Stimulated activated CD8-positive, alpha-beta memory T cell treated with anti-CD3 and anti-CD28 coated beads, Interleukin-2, amount 100 ng/mL, for 1 hour (primary cell): ENCODE measurements at places on chromosomes 11 and 22.

GRCh38 chr11:22169833-22170232, 23.1 kb upstream of the ANO5 start:
- no peak for DNase-seq

- no peak for DNase-seq
Measured at GRCh38 chr11:119418759-119419158, 4.2 kb downstream of the THY1 start.

GRCh38 chr11:61141601-61142028, 19.6 kb downstream of the VPS37C start:
- no peak for DNase-seq

- DNase-seq, result no peak
Measured at GRCh38 chr11:42901084-42901483, 410.7 kb upstream of the API5 start.

- no peak for DNase-seq
Measured at GRCh38 chr11:65934014-65934413, 11.3 kb upstream of the TSGA10IP start.

DNA sequence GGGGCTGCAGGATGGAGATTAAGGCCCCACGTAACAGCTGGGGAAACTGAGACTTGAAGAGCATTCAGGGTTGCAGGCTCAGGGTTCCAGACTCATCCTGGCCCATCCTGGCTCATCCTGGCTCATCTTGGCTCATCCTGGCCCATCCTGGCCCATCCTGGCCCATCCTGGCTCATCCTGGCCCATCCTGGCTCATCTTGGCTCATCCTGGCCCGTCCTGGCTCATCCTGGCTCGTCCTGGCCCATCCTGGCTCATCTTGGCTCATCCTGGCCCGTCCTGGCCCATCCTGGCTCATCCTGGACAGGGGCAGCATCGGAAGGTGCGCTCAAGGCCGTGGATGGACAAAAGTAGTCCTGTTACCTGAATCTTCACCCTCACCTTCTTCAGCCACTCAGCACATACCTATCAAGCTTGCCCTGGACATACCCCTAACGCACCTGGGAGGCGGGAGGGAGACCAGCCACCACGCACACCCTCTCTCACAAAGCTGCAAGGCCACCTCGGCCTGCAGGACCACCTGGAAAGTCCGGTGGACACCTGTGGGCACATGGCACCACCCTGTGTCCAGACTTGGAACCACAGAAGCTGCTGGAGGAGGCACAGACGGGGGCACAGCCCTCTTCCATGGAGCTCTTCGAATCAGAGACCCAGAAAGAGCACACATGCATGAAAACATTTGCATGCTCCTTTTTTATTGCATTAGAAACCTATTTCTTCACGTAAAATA, 20.3 kb upstream of the NLRP6 start:
- DNase-seq, result no peak

DNA sequence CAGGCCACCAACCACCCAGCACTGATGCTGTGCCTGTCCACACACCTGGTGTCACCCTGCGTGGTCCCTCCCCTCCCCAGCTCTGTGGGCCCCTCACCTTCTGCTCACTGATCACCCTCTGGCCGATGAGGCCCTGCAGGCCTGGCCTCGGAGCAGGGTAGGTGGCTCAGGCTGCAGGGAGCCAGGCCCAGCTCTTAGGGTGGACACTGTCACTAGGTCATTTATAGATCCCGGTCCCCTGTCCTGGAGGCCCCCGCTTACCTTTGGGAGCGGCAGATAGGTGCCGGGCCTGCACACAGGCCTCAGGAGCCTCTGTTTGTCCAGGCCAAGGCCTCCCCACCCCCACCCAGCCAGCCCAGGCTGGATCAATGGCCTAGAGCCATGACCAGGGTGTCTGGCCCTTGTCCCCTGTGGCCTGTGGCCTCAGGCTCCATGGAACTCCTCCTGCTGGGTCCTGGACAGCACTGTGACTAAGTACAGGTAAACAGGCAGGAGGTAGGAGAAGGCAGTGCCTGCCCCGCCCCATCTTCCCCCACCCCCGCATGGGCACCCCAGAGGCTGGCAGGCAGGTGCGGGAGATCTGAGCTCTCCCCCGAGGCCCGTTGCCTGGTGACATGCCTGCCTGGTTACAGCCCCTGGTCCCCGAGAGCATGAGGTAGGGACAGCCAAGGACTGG, at the start of gene TMPRSS6:
TSS of gene TMPRSS6 (minus strand) at position 472 of the 676 bp plus-strand sequence. CDS start 6,296 bp downstream, outside the sequence.
- no peak for DNase-seq

DNA sequence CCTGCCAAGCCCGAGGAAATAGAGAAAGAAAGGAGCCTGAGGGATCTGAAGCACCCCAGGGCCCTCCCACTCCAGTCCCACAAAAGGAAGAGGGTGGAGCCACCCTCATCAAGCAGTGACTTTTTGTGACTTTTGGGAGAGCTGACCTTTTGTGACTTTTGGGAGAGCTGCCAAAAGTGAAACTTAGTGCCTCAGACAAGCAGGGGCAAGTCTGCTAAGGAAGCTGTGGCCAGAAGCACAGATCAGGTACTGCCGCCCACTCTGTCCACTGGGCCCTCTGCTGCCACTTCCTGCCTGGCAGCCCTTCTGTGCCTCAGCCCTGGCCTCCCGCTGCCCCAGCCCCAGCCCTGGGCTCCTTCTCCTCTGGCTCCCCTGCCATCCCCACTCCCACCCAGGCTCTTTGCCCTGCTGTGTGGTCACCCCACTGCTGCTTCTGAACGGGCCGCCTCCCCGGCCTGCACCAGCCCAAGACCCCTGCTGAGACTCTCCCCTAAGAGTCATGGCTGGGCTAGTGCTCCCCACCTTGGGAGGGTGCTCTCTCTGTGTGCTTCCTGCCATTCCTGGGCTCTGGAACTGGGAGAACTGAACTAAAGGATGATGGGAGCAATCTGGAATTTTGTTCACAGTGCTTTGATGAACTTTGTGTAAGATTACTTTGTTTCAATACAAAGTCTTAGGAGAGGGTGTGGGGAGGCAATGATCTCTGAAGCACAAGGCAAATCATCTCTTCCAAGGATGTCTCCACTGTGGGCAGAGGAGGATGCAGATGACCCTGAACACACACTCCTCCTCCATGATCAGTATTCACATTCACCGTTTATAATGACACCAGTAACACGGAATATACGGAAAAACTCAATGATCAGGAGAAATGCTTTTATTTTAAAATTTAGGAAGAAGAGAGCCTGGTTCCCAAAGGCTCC, at the start of gene APOBEC3H:
TSS of gene APOBEC3H (plus strand) at position 147 of the 923 bp plus-strand sequence. CDS start 3,035 bp downstream, outside the sequence.
- no peak for DNase-seq

- no peak for DNase-seq
Measured at GRCh38 chr11:614623-615503, 887 bp downstream of the IRF7 start.

GRCh38 chr11:119323532-119324033, 6.7 kb upstream of the MCAM start:
- peak; percentile 58 for DNase-seq

GRCh38 chr22:22156348-22156715, 88.3 kb upstream of the VPREB1 start:
- no peak for DNase-seq

- DNase-seq, result no peak
Measured at GRCh38 chr11:9461760-9462134, 935 bp downstream of the ZNF143 start.

DNA sequence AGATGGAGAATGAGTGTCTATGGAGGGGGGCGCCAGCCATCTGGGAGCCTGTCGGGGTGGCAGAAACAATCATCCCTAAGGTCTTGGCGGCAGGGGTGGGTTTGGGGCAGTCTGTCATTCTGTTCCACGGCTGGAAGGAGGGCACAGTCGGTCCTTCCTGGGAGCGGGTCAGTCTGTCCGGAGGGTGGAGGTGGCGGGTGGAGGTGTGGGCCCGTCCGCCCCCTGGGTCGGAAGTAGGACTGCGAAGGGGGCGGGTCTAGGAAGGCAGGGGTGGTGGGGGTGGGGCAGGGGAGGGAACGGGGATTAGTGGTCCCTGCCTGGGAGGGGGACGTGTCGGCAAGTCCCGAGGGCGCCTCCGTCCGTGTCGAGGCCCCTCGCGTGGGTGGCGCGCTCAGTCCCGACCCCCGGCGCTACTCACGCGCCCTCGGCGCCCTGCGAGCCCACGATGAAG, 461 bp downstream of the TBC1D10A start:
- DNase-seq, result no peak

DNA sequence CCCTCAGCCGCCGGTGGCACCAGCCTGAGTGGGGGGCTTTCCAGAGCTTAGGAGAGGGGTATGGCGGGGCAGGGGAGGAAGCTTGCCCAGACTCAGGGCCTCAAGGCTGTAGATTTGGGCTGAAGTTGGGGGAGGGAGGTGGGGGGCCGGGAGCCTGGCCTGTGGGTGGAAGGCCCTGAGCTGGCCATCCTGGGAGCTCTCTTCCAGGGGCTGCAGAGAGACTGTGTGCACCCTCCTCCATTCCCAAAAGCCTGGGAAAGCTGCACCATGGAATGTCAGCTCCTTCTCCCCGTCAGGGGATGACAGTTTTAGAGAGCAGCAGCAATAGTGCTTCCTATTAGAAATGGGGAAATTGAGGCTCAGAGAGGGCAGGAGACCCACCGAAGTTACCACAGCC, 1.0 kb downstream of the SYT12 start:
- no peak for DNase-seq

- no peak for DNase-seq
Measured at GRCh38 chr11:38711110-38711509, 2113.1 kb upstream of the RAG2 start.

GRCh38 chr11:107858217-107859070, at the start of gene SLC35F2:
Gene SLC35F2 (minus strand): TSS chr11:107858787. CDS start chr11:107858767, 20 bp downstream.
- DNase-seq, result peak; percentile 43

- no peak for DNase-seq
Measured at GRCh38 chr11:47352556-47352955, at the start of gene MYBPC3. Gene MYBPC3 (minus strand): TSS chr11:47352702. CDS start chr11:47352647, 55 bp downstream.

GRCh38 chr11:77372726-77373125, 71.2 kb upstream of the GDPD4 start:
- no peak for DNase-seq

DNA sequence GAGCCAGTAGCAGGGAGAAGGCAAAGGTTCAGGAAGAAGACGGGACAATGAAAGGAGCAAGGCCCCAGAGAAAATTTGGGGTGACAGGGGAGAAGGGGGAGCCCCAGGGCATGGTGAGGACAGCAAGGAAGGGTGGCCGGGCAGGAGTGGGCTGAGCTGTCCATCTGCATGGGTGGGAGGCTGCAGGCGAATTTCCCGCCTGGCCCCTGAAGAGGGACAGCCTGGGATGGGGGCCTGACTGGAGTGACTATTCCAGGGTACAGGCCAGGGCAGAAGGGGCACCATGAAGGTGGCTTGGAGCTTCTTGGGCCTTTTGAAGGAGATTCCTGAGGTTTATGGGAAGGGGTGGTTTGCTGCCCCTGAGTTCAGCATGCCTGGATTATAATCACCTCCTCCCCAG, 56.2 kb downstream of the WNT11 start:
- DNase-seq, result no peak
